ENCODE measurements at places on chromosomes 3 and 15.

- DNase-seq: no peak
Observed at GRCh38 chr3:130849091-130849552, 44.8 kb upstream of the ATP2C1 start.

- no peak for DNase-seq
Observed at GRCh38 chr15:57675481-57676181, 30.9 kb upstream of the POLR2M start.

GRCh38 chr3:25452740-25453139, 24.7 kb downstream of the RARB start:
- no peak for DNase-seq

DNA sequence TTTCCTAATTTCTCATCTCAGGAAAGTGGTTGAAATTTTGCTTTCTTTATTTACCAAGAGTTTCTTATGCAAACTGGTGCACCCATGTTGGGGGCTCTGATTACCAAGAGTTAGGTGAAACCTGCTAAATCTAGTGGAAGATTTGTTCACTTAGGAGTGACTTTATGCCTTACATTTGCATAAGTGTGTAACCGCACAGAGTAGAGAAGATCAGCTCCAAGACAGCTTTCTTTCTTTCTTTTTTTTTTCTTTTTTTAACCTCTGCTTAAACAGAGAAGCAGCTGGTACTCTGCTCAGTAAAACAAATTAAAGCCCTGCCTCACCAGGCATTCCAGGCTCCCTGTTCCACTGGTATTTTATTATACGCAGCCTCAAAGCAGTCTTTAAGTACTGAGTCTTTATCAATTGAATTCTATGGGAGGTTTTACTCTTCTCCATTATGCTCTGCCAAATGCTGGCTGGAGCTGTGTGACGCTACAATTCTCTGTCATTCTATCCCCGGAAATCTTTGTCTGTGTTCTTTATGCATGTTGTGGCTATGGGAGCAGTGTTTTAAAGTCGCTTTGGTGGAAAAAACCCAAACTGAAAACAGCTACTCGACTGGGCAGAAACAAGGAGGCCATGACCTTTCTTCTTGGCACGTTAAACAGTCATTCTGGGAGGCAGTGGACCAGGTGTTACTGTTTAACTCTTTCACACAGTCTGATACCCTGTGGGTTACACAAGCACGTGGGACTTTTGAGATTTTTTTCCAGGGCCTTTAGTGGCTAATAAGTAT, 55.2 kb upstream of the GBE1 start:
- DNase-seq: no peak

DNA sequence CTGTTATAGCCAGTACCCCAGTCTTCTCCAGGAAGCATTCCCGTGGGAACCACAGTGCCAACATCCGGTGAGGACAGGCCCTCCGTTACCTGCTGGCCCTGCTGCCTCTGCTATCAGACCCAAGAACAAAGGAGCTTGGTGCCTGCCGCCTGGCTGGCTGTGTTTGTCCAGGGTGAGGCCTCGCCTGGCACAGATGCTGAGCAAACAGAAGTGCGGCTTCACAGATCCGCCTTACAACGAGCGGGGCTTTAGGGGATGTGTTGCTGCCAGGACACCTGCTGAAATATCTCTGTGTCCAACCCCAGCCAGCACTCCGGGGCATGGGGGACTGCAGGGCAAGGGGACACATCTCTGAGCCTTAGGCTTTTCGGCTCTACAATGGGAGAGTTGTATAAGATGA, 2.2 kb upstream of the EPHB3 start:
- DNase-seq: no peak

GRCh38 chr15:23764306-23764705, 77.2 kb upstream of the NDN start:
- no peak for DNase-seq

GRCh38 chr3:20421-20820, 176.1 kb upstream of the CHL1 start:
- no peak for DNase-seq

DNA sequence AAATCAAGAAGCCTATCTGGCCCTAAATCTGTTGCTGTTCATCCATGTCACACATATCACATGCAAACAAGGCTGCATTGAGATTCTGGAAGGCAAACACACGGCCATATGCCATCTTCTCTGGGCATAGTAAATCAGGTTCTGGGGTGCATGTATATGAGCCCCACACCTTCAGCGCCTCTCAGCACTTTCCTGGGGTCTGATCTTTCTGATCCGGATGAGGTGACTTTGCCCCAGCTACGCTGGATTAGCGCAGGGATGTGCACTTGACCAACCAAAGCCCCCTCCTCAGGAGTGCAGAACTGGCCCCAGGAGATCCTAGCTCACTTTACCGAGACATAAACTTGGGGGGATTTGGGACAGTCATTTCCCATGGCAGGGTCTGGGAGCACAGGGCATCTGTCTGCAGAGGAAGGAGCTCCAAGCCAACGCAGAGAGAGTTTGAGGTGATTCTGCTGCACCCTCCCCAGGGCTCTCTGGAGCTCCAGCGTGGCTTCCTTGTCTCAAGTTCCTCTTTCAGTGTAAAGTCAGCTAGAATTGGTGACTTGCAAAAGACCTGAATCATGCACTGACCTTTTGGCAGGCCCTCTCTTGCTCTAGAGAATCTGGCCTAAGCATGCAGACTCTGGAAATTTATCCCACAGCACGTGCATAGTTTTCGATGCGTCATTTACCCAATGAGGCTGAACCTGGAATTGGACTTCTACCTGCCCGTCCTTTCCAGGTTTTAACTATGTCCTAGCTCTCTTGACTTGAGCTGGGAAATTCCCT, 63.5 kb upstream of the KLF13 start:
- peak; percentile 15 for DNase-seq

GRCh38 chr15:27707257-27707656, 391.9 kb downstream of the OCA2 start:
- DNase-seq: no peak

DNA sequence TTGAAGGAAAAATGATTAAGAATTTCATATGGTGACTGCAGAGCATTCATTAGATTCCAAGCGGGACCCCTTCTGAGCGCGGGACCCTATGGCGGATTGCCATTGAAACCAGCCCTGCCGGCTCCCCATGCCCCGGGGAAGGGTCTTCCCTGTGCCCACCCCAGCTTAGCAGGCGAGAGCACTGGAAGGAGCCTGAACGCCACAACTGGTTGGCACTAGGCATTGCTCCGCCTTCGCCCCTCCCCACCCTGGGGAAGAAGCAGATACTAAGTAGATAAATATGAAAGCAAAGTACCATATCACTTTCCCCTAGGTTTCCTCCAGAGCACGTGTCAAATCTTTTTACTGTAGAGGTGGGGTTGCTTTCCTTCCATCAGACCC, 70.7 kb downstream of the CYP19A1 start:
- no peak for DNase-seq

- DNase-seq: no peak
Observed at GRCh38 chr15:80823120-80823519, 44.0 kb downstream of the CEMIP start.

- DNase-seq: no peak
Observed at GRCh38 chr3:13021141-13022114, 51.8 kb downstream of the IQSEC1 start.
